ENCODE measurements at places on chromosomes 6 and 20.
A peak's percentile ranks its signal among the peaks of the same experiment; 100 is the strongest.

DNA sequence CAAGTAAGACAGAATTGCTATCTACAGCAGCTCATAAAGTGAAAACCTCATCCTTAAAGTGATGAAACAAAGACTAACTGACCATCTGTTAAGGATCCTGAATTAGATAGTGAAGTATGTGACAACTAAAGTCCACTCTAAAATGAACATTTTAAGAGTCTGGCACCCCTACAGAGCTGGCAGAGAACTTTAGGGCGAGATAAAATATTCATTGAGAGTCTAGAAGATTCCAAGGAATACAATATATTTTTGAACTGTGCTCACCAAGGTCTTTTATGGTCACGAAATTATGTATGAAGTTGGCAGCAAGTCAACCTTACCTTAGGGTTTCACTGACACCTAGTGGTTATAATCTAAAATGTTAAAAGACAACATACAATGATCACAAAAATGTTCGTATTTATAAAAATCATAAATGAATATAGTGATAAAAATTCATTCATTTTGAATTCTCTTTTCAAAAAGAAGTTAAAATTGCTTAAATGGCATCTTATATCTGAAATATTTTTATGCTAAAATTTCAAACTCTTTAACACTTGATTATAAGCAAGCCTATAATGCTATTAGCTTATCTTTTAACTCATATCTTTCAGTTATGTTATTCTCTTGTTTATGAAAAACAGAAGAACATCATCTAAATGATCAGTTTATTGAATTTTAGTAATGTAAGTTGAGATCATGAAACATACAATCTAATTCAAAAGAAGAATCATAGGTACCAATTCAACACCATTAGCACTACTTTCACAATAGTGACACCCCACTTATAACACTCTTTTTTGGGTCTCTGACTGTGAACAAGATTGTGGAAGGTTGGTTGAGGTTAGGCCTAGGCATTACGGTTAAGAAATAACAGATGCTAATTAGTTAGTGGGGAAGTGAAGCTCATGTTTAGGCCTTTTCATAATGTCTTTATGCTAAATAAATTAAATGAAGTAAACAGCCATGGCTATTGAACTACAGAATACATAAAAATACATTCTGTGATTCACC lies 27.5 kb downstream of the RSPH3 start:
- H3K27ac ChIP-seq: no peak overlapping the region
- H3K36me3 ChIP-seq: peaks cover 6% of the 10 kb centered on the region
- no peak overlapping the region for H3K4me3 ChIP-seq
- H3K27me3 ChIP-seq: no peaks in the 10 kb centered on the region

DNA sequence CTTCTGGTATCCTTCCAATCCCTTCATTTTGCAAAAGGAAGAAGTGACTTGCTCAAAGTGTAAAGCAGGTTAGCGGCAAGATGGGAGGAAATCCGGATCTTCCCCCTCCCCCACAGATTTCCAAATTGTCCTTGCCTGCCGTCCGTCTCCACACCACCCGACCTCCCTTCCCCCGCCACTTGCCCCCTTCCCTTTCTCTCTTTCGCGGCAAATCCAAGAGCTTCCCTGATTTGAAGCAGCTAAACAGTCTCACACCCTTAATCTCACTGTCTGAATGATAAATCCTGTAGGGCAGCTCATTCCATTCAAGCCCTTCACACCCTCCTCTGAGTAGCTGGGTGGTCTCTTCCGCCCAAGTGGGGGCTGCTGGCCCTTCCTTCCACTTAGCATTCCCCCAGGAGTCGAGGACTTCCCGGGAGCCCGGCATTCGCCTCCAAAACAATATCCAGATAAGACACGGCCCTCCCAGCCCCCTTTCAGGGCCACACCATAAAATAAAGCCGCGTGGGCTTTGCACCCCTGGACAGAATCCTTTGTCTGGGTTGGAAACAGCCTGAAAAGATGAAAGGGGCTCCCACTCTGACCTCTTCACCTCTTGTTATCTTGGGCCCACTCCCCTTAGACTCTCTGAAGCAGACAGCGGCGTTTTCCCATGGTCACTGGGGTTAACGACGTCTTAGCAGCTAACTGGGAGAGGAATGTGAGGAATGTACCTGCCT lies 44.0 kb upstream of the PIM1 start:
- no peaks in the 10 kb centered on the region for H3K36me3 ChIP-seq
- no peak overlapping the region for H3K4me3 ChIP-seq
- H3K4me1 ChIP-seq: peaks cover 6% of the 10 kb centered on the region
- no peaks in the 10 kb centered on the region for H3K27me3 ChIP-seq

DNA sequence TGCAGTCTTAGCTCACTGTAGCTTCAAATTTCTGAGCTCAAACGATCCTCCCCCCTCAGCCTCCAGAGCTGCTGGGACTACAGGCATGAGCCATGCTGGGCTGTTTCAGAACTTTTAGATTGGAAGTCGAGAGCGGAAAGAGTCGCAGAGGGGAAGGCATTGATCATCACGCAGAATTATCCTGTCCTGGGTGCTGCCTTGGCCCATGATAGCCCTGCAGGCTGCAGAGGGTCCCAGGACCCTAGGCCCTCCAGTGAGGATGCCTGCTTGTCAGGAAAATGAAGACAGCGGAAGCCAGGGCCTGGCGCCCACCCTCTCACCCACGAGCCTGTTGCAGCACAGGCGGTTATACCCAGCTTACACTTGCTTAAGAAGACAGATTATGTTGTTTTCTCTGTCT lies 9.1 kb downstream of the TMEM181 start:
- no peaks in the 10 kb centered on the region for H3K27me3 ChIP-seq
- H3K36me3 ChIP-seq: no peaks in the 10 kb centered on the region
- no peak overlapping the region for H3K27ac ChIP-seq
- no peak for DNase-seq

DNA sequence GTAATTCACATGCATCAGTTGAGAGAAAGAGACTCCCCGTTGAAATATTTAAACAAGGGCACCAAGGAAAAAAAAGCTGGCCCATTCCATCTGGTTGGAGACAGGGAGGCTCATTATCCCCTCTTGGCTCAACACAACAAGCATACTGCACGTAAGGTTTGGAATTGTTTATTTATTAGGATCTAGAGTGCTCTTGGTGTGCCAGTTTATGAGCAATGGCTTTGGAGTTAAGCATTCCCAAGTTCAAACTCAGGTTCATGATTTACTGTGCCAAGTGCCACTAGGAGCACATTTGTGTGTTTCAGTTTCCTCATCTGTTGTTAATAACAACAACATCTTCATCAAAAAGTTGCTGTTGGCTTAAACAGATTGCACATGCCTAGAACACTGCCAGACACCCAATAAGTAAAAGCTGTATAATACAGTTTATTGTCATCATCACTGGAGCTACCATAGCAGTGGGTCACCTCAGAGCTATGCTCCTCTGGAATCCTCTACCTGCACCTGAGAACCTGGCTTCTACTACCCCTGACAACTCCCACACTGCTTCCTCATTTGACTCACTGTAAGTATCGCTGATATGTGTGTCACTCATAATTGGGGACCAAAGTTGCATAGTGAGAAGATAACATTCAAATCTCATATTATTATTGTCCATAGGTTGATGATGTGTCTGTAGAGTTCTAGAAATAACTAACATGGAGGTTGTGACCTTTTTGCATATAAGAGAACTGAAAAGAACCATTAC lies 5.4 kb downstream of the SLC17A3 start:
- no peak overlapping the region for H3K27ac ChIP-seq
- H3K27me3 ChIP-seq: no peaks in the 10 kb centered on the region
- DNase-seq: no peak
- no peaks in the 10 kb centered on the region for H3K36me3 ChIP-seq
- no peak overlapping the region for H3K4me3 ChIP-seq

GRCh38 chr6:153613719-153614455 lies 425.2 kb upstream of the OPRM1 start:
- no peak overlapping the region for H3K4me3 ChIP-seq
- H3K36me3 ChIP-seq: no peaks in the 10 kb centered on the region
- no peak overlapping the region for H3K27ac ChIP-seq

- no peak for DNase-seq
- H3K4me1 ChIP-seq: no peaks in the 10 kb centered on the region
- H3K4me3 ChIP-seq: no peak overlapping the region
- H3K36me3 ChIP-seq: no peaks in the 10 kb centered on the region
Observed at GRCh38 chr6:151026041-151026663, 160.7 kb downstream of the MTHFD1L start.

- no peak for DNase-seq
- H3K4me1 ChIP-seq: no peaks in the 10 kb centered on the region
- H3K27me3 ChIP-seq: peaks cover 100% of the 10 kb centered on the region
- no peaks in the 10 kb centered on the region for H3K36me3 ChIP-seq
- no peak overlapping the region for H3K4me3 ChIP-seq
Observed at GRCh38 chr6:27562027-27562410, 89.1 kb upstream of the ZNF184 start.

- H3K27ac ChIP-seq: no peak overlapping the region
- DNase-seq: no peak
- no peaks in the 10 kb centered on the region for H3K4me1 ChIP-seq
- no peaks in the 10 kb centered on the region for H3K27me3 ChIP-seq
- H3K36me3 ChIP-seq: no peaks in the 10 kb centered on the region
Observed at GRCh38 chr20:51960047-51960675, 157.8 kb upstream of the SALL4 start.

- no peak overlapping the region for H3K4me3 ChIP-seq
- no peak overlapping the region for H3K27ac ChIP-seq
- DNase-seq: no peak
- H3K4me1 ChIP-seq: no peaks in the 10 kb centered on the region
- H3K36me3 ChIP-seq: no peaks in the 10 kb centered on the region
Observed at GRCh38 chr20:61515922-61516321, 263.9 kb downstream of the CDH4 start.

DNA sequence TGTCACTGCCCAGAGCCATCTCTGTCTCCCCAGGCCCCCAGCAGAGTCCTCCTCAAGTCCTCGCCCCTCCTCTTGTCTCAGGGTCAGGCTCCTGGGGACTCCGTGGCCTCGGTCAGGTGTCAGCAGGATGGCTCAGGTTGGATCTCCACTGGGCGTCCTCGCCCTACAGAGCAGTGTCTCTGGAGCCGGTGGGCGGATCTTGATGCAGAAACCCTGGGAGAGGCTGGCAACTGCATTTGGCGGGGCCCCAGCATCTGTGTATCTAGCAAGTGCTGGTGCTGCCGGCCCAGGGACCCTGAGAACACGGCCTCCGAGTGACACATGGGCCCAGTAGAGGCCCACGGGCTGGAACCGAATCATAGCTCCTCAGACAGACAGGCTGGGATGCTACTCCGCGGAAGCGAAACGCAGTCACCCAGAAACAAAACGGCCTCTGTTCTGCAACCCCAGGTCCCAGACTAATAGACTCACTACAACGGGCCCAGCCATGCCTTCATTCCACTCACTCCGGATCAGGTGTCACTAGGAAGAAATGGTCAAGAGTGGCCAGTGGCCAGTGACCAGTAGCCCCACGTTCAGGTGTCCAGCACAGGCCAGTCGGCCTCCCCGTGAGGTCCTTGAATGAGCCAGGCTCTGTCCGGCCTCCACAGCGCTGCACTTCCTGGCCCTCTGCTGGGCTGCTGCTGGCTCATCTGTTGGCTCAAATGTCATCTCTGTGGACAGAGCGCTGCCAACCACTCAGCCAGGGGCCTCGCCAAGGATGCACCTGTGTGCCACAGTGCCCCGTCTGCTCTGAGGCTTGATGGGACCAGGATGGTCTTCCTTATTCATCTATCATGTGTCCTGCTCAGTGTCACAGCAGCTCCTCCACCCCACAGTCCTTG lies 12.6 kb upstream of the FRMD1 start:
- no peak overlapping the region for H3K27ac ChIP-seq
- peaks cover 12% of the 10 kb centered on the region for H3K4me1 ChIP-seq
- no peak overlapping the region for H3K4me3 ChIP-seq
- H3K36me3 ChIP-seq: no peaks in the 10 kb centered on the region
- no peaks in the 10 kb centered on the region for H3K27me3 ChIP-seq

- H3K4me3 ChIP-seq: no peak overlapping the region
- H3K27ac ChIP-seq: no peak overlapping the region
- H3K27me3 ChIP-seq: no peaks in the 10 kb centered on the region
- no peak for DNase-seq
- no peaks in the 10 kb centered on the region for H3K4me1 ChIP-seq
- no peaks in the 10 kb centered on the region for H3K36me3 ChIP-seq
Observed at GRCh38 chr6:80974579-80974978, 777.9 kb downstream of the TENT5A start.

DNA sequence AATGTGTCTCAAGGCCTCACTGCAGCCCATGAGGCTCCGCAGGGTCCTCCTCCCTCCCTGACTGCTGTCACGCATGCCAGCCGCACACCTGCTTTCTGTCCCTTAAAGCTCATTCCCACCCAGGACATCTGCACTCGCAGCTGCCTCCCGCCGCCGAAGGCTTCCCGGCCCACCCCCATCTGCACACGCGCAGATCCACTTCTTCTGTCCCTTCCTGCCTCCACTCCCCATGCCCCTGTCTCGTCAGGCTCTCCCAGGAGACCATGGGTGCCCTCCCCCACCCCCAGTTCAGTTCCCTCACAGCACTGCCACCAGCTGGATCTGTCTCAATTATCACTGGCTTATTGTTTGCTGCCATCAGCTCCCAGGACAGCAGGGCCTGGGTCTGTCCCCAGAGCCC lies 63.0 kb downstream of the RIPOR3 start:
- H3K27ac ChIP-seq: no peak overlapping the region
- no peak overlapping the region for H3K4me3 ChIP-seq
- no peaks in the 10 kb centered on the region for H3K4me1 ChIP-seq
- H3K27me3 ChIP-seq: no peaks in the 10 kb centered on the region

DNA sequence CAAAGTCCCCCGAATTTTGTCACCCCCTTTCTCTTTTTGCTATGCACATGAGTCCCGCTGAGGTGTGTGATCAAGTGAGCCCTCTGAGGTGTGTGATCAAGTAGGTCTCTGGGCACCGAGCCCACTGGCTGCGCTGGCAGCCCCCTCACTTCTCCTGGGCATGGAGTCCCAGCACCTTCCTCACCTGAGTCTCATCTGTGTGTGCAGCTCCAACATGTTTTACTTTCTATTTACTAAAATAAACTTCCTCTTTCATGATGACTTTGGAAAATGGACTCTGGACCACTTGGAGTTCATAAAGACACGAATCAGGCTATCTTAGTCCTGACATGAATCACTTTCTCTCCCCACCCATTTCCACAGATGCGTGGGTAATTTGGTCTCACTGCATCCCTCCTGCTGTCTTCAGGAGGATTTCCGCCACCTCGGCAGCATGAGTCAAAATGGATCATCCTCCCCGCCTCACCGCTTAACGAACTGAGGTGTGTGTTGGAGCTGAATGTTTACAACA lies 39.8 kb downstream of the PRDM1 start:
- no peaks in the 10 kb centered on the region for H3K36me3 ChIP-seq
- peak overlapping the region; percentile 74 for H3K27ac ChIP-seq
- no peaks in the 10 kb centered on the region for H3K27me3 ChIP-seq
- DNase-seq: peak; percentile 65
- H3K4me1 ChIP-seq: peaks cover 8% of the 10 kb centered on the region
- H3K4me3 ChIP-seq: no peak overlapping the region

- no peaks in the 10 kb centered on the region for H3K36me3 ChIP-seq
- no peak for DNase-seq
- no peak overlapping the region for H3K27ac ChIP-seq
- no peak overlapping the region for H3K4me3 ChIP-seq
- peaks cover 14% of the 10 kb centered on the region for H3K4me1 ChIP-seq
Observed at GRCh38 chr6:7976485-7977056, 66.0 kb upstream of the TXNDC5 start.

Data from transverse colon (tissue), 4 donors.